ENCODE measurements at places on chromosomes 1 and 21.

DNA sequence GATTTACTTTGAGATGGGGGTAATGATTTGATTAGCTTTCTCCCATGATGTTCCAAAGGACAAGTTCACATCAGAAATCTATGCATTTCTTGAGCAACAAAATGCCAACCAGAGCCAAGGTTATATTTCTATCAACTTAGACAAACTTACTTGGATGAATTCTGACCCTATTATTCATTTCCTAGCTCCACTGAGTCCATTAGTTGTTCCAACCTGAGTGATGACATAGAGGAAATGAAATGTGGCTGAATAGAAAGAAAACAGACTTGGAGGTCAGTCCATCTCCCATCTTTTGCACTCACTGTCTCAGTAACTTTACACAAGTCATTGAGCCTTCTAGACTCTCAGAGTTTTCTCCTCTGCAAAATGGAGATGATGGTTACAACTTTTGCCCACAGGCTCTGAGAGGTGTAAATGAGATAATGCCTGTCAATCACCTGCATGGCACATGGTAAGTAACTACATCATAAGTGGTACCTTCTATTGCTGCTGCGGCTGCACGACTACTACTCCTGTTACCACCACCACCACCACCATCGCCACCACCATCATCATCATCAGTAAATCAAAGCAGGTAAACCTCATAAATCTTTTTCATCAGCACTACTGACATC lies 98.2 kb downstream of the PTPN14 start:
- H3K27me3 ChIP-seq: no peaks in the 10 kb centered on the region
- no peak overlapping the region for H3K4me3 ChIP-seq
- no peak for DNase-seq
- peaks cover 18% of the 10 kb centered on the region for H3K36me3 ChIP-seq
- H3K27ac ChIP-seq: peak overlapping the region; percentile 3

DNA sequence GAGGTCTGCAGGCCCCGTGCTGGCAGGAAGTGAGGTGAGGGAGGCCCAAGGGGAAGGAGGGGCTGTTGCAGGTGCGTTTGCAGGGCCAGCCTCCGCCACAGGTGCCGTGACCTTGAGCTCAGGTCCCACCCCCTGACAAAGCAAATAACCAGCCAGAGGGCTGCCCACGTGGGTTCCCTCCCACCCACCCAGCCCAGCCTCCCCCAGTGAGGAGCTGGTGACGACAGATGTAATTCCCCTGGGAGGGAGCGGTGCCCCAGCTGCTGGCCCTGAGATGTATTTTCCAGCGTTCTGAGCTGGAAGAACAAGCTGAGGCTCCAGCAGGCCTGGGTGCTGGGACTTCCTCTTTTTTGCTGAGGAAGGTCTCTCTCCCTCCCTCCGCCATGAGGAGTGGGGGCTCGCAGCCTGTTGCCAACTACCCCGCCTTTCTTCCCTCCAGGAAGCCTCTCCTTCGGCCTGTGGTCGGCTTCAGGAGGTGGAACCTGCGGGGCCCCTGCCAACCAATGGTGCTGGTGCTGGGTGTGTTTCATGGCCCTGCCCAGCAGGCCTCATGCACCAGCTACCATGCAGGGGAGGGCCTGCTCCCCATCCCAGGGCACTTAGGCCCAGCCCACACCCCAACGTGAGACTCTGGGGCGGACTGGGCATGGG lies 153.2 kb downstream of the PRDM16 start:
- H3K4me1 ChIP-seq: no peaks in the 10 kb centered on the region
- no peaks in the 10 kb centered on the region for H3K36me3 ChIP-seq
- DNase-seq: peak; percentile 77
- no peaks in the 10 kb centered on the region for H3K27me3 ChIP-seq
- no peak overlapping the region for H3K4me3 ChIP-seq

DNA sequence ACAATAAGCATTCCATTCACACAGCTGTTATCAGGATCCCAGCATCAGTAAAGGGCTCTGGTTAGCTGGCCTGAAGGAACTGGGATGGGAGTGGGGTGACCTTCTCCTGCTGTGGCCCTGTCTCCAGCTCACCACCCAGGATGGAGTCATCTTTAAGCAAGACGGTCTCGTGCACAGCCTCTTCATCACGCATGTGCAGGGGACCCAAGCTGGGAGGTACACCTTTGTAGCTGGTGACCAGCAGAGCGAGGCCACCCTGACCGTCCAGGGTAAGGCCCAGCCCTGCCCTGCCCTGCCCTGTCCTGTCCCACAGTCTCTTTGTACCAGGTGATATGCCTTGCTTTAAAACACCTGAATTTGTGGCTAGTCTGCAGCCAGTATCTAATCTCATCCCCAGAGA lies 24.3 kb downstream of the IGFN1 start:
- DNase-seq: no peak
- H3K27ac ChIP-seq: no peak overlapping the region
- H3K27me3 ChIP-seq: no peaks in the 10 kb centered on the region
- H3K4me3 ChIP-seq: no peak overlapping the region
- H3K4me1 ChIP-seq: no peaks in the 10 kb centered on the region
- no peaks in the 10 kb centered on the region for H3K36me3 ChIP-seq

- H3K27me3 ChIP-seq: no peaks in the 10 kb centered on the region
- DNase-seq: no peak
- H3K36me3 ChIP-seq: peaks cover 9% of the 10 kb centered on the region
- no peak overlapping the region for H3K4me3 ChIP-seq
- H3K27ac ChIP-seq: no peak overlapping the region
- no peaks in the 10 kb centered on the region for H3K4me1 ChIP-seq
Observed at GRCh38 chr1:103509250-103509649, 16.2 kb upstream of the RNPC3 start.

- DNase-seq: no peak
- no peak overlapping the region for H3K27ac ChIP-seq
- no peaks in the 10 kb centered on the region for H3K27me3 ChIP-seq
- H3K4me1 ChIP-seq: no peaks in the 10 kb centered on the region
Observed at GRCh38 chr1:157803851-157804250, 16.1 kb downstream of the FCRL1 start.

GRCh38 chr1:201050515-201051277 lies 27.2 kb upstream of the KIF21B start:
- H3K27ac ChIP-seq: no peak overlapping the region
- no peaks in the 10 kb centered on the region for H3K4me1 ChIP-seq
- no peak for DNase-seq
- no peak overlapping the region for H3K4me3 ChIP-seq
